Psoas muscle (tissue), 8 donors: ENCODE measurements at places on chromosomes 6 and 20. TPM values are rescaled to one million over a fixed set of nuclear protein-coding genes. Genes with fewer than 3 reads are reported as not detected.

- no peak for DNase-seq
Observed at GRCh38 chr20:53037621-53038020, 65.5 kb downstream of the TSHZ2 start.

- DNase-seq = no peak
Observed at GRCh38 chr6:152119831-152120230, 312.3 kb downstream of the ESR1 start.

- no peak for DNase-seq
Observed at GRCh38 chr6:154709621-154710020, 23.6 kb upstream of the SCAF8 start.

- peak; percentile 77 for DNase-seq
Observed at GRCh38 chr6:39887692-39888450, 46.4 kb downstream of the MOCS1 start.

- DNase-seq = peak; percentile 43
Observed at GRCh38 chr6:156427345-156427744, 349.8 kb upstream of the ARID1B start.

GRCh38 chr6:105835373-105835772 lies 250.8 kb upstream of the PRDM1 start:
- DNase-seq = no peak

DNA sequence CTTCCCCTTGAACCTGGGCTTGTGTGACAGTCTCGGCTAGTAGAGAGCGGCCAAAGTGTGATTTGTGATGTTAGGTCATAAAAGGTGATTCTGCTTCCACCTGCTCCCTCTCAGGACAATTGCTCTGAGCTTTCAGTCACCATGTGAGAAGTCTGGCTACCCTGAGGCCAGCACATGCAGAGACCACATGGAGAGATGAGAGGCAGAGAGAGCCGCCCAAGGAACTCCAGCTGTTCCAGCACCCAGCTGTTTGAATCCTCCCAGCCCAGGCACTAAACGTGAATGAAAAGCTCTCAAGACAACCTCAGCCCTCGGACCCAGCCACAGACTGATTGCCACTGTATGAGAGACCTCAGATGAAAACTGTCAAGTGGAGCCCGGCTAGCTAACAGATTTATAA lies 143.4 kb upstream of the EEF1E1 start:
- DNase-seq = no peak

GRCh38 chr20:33472868-33473435 lies 16.9 kb upstream of the CBFA2T2 start:
- DNase-seq = no peak

GRCh38 chr6:23601811-23602345 lies 524.1 kb upstream of the NRSN1 start:
- DNase-seq = no peak

- no peak for DNase-seq
Observed at GRCh38 chr6:63799813-63800212, 164.2 kb downstream of the PHF3 start.

- DNase-seq = no peak
Observed at GRCh38 chr6:157163434-157164159, 159.7 kb downstream of the TMEM242 start.

- DNase-seq = no peak
Observed at GRCh38 chr6:75758061-75758460, 9.0 kb downstream of the MYO6 start.

- no peak for DNase-seq
Observed at GRCh38 chr20:10469599-10469998, 34.5 kb downstream of the SLX4IP start.

GRCh38 chr20:17943343-17943742 lies 25.3 kb downstream of the SNX5 start:
- DNase-seq = no peak

EYA2 gene
- total RNA-seq = 1.6 TPM

GMEB2 gene
- total RNA-seq = 5.9 TPM

TMC2 gene
- total RNA-seq = not detected
